Fibroblast of skin of right biceps (primary cell): ENCODE measurements at places on chromosomes 5 and 9.

GRCh38 chr5:81233080-81233634, at the start of gene CKMT2:
TSS of gene CKMT2 (plus strand) at chr5:81233322. CDS start at chr5:81251133, 17,811 bp downstream.
- DNase-seq: peak; percentile 15

DNA sequence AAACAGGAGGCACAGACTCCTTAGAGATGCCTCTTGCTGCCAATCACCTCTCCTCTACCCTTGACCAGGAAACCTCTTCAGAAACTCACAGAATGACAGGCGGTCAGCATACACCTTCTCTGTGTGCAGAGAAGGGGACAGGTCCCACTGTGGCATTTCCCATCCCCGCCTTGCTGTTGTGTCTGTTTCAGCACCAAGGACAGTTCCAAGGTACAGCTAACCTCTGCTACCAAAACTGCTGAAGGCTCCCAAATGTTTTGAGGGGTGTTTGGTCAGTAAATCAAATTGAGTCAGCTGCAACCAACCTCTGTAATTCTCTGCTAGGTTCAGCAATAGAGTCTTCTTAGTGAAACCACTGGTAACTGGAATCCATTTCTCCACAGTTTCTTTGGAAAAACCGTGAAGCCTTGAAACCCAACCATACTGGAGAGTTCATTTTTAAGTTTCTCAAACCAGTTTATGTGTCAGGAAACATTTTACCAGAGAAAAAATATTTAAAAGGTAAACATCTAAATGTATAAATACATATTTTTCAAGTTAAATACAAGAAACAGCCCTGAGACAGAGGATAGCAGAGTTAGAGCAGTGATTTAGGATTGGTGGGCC, 122.0 kb downstream of the DRD1 start:
- peak; percentile 37 for DNase-seq

DNA sequence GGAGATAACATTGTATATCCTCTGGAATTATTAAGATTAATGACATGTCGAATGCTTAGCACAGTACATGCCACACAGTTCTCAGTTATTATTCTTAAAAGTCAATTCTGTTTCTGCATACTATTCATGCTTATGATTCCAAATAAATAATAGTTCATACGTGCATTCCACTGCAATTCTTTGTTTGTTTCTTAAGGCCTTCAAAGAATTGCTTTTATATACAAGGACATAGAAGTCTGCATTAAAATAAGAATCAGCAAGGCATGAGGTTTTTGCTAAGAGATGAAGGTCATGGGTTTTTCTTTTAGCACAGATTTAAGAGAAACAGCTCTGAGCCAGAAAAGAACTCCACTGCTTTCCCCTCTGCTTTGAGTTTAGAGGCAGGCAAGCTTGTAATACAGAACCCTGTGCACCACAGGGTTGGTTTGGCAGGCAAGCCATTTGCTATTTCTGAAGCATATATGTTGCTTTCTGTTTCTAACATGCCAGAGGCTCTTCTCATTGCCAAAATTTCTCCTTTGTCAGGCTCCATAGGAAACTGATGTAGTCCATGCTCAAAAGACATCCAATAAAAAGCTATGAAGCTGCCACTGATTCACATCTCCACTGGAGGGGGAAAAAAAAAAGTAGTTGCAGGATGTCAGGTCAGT, 420.6 kb upstream of the TYRP1 start:
- DNase-seq: no peak

- no peak for DNase-seq
Observed at GRCh38 chr5:38546691-38547146, 9.7 kb downstream of the LIFR start.

DNA sequence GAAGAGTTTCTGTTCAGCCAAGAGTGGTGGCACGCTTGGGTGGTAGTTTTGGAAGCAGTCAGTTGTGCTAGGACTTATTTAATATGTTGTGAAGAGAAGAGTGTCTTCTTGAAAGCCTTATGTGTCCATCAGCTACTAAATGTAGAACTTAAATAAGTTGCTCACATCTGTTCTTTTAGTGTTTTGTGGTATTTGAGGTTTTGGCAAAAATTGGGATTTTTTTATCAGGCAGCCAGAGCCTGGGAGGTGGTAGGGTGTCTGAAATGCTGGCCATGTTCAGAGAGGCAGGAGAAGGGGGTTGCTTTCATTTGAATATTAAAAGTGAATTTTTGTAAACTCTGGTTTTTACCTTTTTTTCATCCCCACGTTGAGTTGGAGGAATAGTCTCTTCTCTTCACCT, 24.2 kb upstream of the ZBTB34 start:
- no peak for DNase-seq

- peak; percentile 78 for DNase-seq
Observed at GRCh38 chr5:154356020-154356655, 89.7 kb upstream of the SAP30L start.

GRCh38 chr5:32241034-32241783, 67.1 kb upstream of the GOLPH3 start:
- DNase-seq: no peak

DNA sequence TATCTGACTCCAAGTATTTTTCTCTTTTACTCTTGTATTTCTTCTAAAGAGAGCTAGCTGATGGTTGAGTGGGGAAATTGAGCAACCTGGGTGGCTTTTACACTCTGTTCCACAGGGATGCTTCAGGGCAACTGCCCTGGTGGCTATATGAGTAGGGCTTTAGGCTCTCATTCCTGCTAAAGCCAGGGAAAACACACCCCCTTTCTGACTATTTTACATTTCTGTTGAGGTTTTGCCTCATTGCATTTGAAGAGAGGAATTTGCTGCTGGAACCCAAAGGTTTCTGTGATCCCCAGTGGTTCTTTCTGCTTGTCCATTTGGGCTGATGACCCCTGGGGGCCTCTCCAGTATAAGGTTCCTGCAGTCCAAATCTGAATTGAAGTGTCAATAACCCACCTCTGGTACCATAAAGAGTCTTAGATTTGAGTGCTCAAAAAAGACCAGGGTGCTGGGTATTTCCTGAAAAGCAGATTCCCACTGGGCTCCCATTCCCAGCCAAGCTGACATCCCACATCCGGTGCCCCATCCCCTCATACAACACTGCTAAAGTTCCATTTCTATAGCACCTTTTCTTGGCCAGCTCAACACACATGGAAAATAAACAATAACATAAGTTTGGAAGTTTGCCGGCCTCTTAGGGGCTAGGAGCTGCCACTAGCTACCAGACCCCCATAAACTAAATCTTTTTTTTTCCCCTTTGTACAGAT, 59.5 kb downstream of the PAPPA start:
- no peak for DNase-seq

GRCh38 chr5:174010365-174010764, 21.4 kb downstream of the C5orf47 start:
- no peak for DNase-seq

GRCh38 chr5:108700930-108701329, 46.8 kb upstream of the FER start:
- DNase-seq: no peak
